Tibial nerve (tissue), 4 donors: ENCODE measurements at places on chromosomes 4 and X. TPM values are rescaled to one million over a fixed set of nuclear protein-coding genes. Genes with fewer than 3 reads are reported as not detected.

HERC5 gene
- total RNA-seq: 9.2 TPM

CTAG2 gene
- total RNA-seq: not detected

ZCCHC12 gene
- total RNA-seq: not detected

DGKK gene
- total RNA-seq: not detected

TLR10 gene
- 0.22 TPM for total RNA-seq

NWD2 gene
- total RNA-seq: 0.84 TPM

LEF1 gene
- 1.9 TPM for total RNA-seq

DNA sequence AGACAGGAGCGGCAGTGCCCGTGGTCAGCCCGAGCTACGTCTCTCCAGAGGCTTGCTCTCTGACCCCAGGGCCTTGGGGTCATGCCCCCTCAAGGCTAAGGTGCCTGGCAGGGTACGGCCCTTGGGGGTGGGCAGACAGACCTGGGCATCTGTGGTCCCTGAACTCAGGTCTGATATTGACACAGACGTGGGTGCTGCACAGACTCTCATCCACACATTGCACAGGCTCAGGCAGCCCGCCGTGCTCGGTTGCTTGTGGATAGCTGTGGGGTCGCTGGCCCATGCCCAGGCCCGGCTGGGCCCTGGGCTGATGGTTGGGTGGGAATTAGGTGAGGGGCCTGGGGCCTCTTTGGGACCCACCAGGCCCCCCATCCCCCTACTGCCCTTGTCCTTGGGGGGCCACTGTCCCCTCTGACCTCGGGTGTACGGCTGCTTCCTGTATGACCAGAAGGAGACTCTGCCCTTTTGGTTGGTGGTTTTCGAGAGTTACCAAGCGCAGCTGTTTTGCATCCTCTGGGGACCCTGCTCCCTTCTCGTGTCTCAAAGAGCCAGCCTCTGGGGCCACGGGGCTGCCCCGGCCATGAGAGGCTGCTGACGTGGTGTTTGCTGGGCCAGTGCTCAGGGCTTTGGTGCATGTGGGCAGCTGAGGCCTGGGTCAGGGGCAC lies 10.1 kb downstream of the FGFRL1 start:
- no peak for DNase-seq

DNA sequence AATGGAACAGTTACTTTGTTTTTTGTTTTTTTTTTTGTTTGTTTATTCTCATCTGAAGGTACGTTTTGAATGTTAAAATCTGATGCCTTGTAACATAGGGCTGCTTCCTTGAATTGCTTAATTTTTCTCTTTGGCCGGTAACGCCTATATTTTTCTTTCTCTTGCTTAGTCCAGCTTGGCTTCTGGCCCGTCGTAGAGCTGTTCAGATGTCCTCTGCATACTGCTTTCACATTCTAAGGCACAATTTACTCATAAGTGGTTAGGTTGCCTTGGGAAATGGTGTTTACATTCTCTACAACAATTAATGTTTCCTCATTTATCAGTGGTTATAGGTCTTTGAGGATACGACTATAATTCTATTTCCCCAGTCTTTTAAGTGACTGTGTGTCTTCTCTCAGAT lies 7.9 kb downstream of the NONO start:
- DNase-seq: no peak

GRCh38 chr4:84110040-84110439 lies 389.1 kb downstream of the NKX6-1 start:
- DNase-seq: no peak

GRCh38 chr4:177660223-177660622 lies 218.0 kb upstream of the AGA start:
- no peak for DNase-seq

DNA sequence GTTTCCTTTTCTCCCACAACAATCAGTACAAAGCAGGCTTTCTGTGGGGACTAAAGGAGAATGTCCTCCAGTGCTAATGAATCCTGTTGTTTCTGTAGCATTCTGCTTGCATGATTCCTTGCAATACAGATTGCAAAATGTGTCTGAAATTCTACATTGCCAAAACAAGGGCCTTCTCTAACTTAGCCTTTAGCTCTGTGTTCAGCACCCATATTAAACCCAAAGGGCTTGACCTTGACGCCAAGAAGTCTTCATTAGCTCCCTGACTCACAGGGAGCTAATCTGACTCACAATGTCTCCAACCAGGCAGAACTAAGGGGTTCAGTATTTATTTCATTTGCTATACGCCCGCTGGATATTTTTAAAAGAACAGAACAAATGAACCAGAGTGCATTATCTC lies 241.4 kb upstream of the CLNK start:
- no peak for DNase-seq

GRCh38 chr4:102234243-102234838 lies 110.9 kb downstream of the SLC39A8 start:
- DNase-seq: no peak

- DNase-seq: peak; percentile 75
These were observed 19.2 kb upstream of the WFS1 start for GRCh38 chr4:6250235-6250983.

DNA sequence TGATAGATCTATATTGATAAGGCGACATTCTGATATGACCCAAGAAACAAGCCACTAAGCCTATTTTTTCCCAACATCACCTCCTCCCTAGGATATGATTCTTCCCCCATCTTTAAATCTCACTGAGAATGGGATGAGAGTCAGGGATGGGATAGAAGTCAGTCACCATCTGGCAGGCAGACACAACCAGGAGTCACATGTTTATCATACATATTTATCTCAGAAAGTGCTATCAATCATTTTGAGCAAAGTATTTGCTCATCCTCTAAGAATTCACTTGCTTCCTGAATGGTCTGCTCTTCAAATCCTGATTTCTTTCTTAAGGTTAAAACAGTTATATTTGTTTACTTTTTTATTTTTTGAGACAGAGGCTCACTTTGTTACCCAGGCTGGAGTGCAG lies 20.3 kb downstream of the DNAAF6 start:
- no peak for DNase-seq

DNA sequence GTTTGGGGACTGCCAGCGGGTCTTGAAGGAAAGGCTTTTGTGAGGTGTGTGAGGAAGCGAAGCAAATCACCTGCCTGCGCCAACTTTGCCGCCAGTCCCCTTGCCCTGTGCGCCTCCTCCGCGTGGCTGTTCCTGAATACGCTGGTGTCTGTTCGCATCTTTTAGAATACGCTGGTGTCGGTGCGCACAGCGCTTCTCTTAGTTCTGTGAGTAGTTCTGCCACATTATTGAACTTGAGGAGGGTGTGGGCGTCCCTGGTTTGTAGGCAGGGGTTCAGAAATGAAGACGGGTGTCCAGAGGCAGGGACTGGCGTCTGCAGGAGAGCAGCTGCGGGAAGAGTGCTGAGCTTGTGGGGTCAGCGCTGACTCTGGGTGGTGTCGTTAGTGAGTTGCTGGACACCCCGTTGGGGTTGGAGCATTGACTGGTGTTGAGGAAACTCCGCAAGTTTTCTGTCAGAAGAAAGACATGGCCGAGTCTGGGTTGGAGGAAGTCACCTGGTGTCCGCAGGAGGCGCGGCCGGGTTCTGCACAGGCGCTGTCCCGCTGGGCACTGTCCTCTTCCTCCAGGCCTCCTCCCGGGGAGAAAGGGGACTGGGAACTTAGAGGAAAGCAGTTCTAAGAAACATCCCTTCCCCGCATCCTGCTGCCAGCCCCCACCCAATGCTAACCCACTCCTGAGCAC lies 930 bp downstream of the ZNF718 start:
- DNase-seq: no peak

DNA sequence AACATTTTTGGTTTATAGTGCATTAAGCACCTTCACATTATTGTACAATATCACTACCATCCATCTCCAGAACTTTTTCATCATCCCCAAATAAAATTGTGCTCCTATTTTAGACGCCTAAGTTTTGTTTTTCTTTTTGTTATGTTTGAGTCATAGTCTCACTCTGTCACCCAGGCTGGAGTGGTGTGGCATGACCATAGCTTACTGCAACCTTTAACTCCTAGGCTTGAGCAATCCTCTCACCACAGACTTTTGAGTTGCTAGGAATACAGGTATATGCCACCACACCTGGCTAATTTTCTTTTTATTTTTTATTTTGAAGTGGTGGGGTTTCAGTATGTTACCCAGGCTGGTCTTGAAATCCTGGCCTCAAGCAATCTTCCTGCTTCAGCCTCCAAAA lies 33.9 kb downstream of the PRSS12 start:
- no peak for DNase-seq
